ENCODE measurements at places on chromosomes 2 and 18. TPM values are rescaled to one million over a fixed set of nuclear protein-coding genes. Genes with fewer than 3 reads are reported as not detected.

Gene PLA2R1
- not detected for total RNA-seq

Gene PTPN2
- total RNA-seq = 72.9 TPM

Gene PLB1
- total RNA-seq = 0.87 TPM

Gene FSIP2
- 0.05 TPM for total RNA-seq

Gene SKA1
- total RNA-seq = 48.3 TPM

Gene ELOA2
- total RNA-seq = not detected

Gene FKBP7
- total RNA-seq = 3.4 TPM

Gene FIGN
- not detected for total RNA-seq

Gene DSC1
- total RNA-seq = not detected

Gene RAB3GAP1
- total RNA-seq = 34.5 TPM

Gene HAAO
- 1.2 TPM for total RNA-seq

Gene CENPA
- 38.0 TPM for total RNA-seq

Gene DNPEP
- 93.1 TPM for total RNA-seq

Gene TDRD15
- not detected for total RNA-seq

Gene DPP10
- total RNA-seq = not detected

Gene BUB1
- total RNA-seq = 93.5 TPM

Gene ST6GAL2
- total RNA-seq = not detected

Gene ASIC4
- total RNA-seq = not detected

Gene FZD7
- total RNA-seq = 0.94 TPM

Gene PTRHD1
- total RNA-seq = 22.3 TPM

Gene FSHR
- not detected for total RNA-seq

- DNase-seq = no peak
Measured at GRCh38 chr2:189015359-189015758, 41.2 kb downstream of the COL3A1 start.

DNA sequence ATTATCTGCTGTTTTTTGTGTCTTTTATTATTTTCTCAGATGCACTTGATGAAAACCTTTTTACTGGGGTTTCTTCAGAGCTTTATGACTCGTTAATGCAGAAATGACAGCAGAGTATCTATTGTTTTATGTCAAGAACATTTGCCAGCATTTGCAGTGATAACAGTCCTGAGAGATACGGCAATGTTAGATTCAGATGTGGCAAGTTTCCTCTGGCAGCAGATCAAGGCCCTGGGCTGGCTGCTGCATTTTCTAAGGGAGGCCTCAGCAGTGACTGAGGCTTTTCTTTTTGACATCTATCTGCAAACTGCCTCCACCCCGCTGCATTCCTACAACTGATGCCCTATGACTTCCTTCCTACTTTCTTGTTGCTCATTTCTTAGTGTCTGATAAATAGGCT lies 40.2 kb downstream of the EFEMP1 start:
- DNase-seq = no peak

- no peak for DNase-seq
Measured at GRCh38 chr2:38245114-38245641, 131.9 kb downstream of the ATL2 start.

DNA sequence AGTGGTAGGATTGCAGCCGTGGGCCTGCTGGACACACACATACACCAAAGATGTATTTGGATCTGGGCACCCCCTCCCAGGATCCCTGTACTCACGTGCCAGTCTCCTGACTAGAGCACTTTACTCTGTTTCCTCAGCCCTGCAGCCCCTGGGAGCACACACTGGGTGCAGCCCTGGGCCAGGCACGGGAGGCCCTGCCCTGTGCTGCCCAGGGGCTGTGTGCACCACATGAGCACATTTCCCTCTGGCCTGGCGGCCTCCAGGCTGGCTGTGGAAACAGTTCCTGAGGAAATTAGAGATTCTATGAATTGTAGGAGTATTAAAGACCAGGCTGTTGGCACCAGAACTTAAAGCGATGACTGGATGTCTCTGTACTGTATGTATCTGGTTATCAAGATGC lies 45.4 kb downstream of the BCL2L11 start:
- no peak for DNase-seq

- no peak for DNase-seq
Measured at GRCh38 chr2:240789051-240789453, 31.0 kb downstream of the KIF1A start.

GRCh38 chr2:159903443-159904126 lies 105.6 kb upstream of the CD302 start:
- peak; percentile 78 for DNase-seq

DNA sequence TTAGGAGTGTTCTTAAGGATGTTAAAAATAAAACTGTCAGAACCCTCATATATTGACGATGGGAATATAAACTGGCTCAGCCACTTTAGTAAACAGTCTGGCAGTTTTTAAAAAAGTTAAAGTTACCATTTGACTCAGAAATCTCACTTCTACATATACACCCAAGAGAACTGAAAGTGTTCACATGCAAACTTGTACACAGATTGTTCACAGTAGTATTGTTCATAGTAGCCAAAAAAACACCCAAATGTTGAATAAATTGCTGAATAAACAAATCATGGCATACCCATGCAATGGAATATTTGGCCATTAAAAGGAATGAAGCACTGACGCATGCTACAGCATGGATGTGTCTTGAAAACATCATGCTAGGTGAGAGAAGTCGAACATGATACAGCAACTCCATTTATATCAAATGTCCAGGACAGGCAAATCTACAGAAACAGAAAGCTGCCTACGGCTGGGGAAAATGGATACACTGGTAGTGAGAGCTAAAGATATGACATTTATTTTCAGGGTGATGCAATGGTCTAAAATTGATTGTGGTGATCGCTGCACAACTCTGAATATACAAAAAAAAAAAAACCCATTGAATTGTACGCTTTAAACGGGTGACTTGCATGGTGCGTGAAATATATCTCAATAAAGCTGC lies 10.1 kb downstream of the RPL31 start:
- DNase-seq = no peak

- DNase-seq = no peak
Measured at GRCh38 chr2:222992137-222992536, 59.9 kb upstream of the KCNE4 start.

DNA sequence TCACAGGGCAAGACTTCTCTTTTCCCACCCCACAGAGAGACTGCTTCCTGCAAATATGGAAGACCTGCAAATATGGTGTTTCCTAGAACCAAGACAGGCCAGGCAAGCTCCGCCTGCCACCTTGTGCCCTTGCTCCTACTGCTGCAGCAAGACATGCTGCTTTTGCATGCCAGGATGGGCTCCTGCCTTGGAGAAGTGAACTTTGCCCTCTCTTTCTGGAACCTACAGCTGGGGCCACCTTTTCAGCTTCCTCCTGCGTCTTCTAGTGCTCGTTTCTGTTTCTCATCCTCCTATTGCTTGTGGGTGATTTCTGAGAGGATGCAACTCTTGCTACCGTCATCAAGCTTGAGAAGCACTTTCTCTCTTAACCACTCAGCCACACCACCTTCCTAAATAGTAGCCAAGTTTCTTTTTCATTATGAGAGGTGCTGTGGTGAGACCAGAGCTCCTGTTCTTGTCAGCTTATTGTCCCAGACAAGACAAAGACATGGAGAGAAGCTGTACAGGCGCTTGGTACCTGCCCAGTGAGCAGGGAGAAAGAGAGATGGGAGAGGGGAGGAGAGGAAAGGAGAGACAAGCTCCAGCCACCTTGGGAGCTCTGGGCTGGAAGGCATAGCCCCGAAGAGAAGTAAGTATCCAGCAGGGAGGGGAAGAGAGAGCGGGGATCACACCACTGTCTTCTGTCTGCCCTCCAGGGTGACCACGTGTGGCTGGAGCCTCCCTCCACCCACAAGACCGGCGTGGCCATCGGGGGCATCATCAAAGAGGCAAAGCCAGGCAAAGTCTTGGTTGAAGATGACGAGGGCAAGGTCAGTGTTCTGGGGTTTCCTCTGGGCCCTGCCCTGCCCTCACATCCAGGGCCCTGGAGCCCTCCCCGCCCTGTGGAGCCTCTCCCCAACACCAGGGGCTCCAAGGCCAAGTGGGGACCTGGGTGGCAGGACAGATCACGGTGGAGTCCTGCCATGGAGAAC lies 28.3 kb downstream of the MYO7B start:
- DNase-seq = peak; percentile 48

DNA sequence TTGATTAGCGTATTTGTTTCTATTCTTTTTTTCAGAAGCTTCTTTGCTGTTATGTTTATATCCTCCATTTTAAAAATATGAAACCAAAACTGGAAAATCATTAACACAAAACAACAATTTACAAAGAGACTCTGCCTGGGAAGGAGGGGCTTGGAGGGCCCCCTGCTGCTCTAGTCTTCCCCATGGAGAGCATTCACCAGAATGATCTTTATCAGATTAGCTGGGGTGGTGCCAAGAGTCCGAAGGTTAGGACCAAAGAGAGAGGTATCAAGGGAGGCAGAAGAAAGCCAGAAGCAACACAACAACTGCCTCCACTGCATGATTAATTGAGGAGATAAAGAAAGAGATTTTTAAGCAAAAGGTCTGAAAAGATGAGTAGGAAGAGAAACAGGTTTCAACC lies 218.6 kb downstream of the IRS1 start:
- DNase-seq = no peak

GRCh38 chr2:240926516-240927389 lies 20.6 kb downstream of the CROCC2 start:
- DNase-seq = no peak

DNA sequence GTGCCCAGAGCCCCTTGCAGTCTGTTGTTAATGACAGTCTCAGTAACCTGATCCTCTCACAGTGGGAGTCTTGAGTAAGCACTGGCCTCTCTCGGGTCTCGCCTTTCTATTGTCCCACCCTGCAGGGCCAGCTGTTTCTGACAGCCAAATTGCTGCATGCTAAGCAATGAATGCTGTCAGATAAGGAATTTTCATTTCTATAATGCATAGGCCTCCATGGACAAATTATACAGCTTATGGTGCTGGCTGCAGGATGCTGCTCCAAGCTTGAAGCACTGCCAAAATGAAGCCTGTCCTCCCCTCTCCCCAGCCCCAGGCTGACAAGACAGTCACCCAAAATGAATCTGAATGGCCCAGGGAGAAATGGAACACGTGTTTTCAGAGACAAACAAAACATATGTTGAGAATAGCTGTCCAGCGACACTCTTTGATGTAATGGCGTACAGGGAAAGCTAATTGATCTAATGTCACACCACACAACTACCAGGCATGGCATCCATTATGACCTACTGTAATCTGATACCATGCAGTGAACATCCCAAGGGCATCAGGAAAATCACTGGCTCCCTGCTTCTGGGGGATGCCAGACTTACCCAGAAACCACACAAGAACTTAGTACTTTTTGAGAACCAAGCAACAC lies 36.8 kb downstream of the ACVR1 start:
- DNase-seq = no peak

DNA sequence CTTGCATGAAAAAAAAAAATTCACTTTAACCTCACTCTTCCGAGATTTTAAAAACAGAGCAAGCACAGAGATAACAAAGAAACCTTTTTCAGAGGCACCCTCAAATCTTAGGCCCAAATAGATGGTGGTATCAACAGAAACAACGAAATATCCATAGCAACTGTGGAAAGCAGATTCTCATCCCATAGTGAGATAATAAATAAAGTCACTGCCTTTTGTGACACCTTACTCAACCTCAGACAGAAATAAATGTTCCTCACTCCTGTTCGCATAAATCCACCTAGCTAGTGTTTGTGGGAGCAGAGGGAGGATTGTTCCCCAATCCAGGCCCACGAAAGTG lies 60.9 kb upstream of the RTN4 start:
- no peak for DNase-seq

- no peak for DNase-seq
Measured at GRCh38 chr2:241570961-241571581, 12.5 kb downstream of the BOK start.

DNA sequence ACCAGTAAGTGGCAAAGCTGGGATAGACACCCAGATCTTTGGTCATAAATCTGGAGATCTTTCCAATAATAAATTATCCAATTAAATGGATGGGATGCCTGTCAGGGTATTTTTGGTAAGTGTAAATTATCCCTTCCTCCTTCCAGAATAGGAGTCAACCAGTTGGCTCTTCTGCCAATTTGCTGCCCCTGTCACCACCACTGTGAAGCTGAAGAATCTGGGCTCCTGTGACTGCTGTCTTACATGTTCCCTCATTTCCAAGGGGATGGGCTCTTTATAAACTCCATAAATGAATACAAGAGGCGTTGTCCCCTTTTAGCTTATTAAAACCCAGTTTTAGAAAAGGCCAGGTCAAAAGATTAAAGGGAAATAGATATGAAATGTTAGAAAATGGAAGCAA lies 17.8 kb upstream of the BMP10 start:
- no peak for DNase-seq

- DNase-seq = no peak
Measured at GRCh38 chr2:118145806-118146205, 57.5 kb downstream of the INSIG2 start.

DNA sequence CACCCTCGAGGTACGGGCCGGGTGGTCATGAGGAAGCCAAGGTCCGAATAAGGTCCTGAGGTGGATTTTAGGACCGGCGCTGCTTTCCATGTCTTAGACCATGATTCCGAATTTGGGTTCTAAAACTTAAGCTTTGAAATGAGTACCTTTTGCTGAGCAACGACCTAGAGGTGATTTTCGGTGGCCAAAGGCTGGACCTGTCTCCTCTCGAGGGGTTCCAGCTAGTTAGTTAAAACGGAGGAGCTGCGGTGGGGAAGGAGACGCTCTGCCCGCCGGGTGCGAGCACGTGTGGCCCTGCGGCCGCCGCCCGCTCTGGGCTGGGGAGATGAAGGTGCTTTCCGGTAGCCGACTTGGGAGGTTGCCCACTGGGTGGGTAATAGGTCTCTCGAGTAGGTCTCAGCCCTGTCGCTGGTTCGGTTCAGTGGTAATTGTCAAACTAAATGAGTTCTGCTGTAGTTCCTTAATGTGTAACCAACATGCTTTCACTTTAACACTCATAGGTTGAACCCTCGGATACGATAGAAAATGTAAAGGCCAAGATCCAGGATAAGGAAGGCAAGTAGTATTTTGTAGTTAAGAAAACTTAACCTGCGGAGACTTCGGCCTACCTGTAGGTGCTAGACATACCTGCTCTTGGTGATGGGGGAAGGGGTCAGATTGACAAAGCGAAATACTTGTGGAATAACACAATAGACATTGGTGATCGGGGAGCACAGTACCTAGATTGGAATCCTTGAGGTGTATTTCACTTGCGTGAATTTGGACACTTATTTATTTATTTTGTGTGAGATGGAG lies 572 bp downstream of the RPS27A start:
- DNase-seq = peak; percentile 67

- DNase-seq = no peak
Measured at GRCh38 chr18:23640052-23640451, 22.7 kb downstream of the ANKRD29 start.

DNA sequence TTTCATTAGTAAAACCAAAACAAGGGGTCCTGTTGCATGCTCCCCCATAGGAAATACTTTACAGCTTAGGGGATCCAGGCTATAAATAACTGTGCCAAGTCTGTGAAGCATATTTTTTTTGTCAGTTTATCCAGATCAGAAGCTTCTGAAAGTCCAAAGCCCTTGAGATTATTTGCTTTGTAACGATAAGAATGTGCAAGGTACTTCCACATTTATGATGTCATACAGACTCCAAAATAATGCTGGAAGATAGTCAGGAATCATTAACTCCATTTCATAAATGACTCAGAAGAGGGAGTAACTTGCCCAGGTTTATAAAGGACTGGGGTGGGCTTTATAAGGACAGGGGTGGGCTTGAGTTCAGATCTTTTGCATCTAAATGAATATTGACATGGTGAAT lies 29.3 kb downstream of the RDH14 start:
- DNase-seq = no peak

GRCh38 chr2:118190474-118190873 lies 102.2 kb downstream of the INSIG2 start:
- DNase-seq = no peak

- DNase-seq = no peak
Measured at GRCh38 chr2:57740891-57741290, 305.7 kb upstream of the VRK2 start.

All from activated CD4-positive, alpha-beta T cell treated with anti-CD3 and anti-CD28 coated beads for 36 hours (primary cell).